ENCODE measurements at places on chromosomes 1 and 21. TPM values are rescaled to one million over a fixed set of nuclear protein-coding genes. Genes with fewer than 3 reads are reported as not detected.

KCNA3 gene
- 1.8 TPM for total RNA-seq

SPRR4 gene
- not detected for total RNA-seq

NID1 gene
- total RNA-seq: 156 TPM

APCS gene
- total RNA-seq: not detected

COL8A2 gene
- 3.7 TPM for total RNA-seq

CTSS gene
- total RNA-seq: 46.1 TPM

SAMSN1 gene
- total RNA-seq: 6.2 TPM

GIPC2 gene
- 7.5 TPM for total RNA-seq

KCNN3 gene
- total RNA-seq: 5.3 TPM

BRINP2 gene
- 0.35 TPM for total RNA-seq

KIF2C gene
- total RNA-seq: 13.3 TPM

VTCN1 gene
- total RNA-seq: 17.2 TPM

AZIN2 gene
- 15.0 TPM for total RNA-seq

RGS7 gene
- 5.0 TPM for total RNA-seq

MECR gene
- 20.2 TPM for total RNA-seq

HOOK1 gene
- 26.1 TPM for total RNA-seq

EXOC8 gene
- total RNA-seq: 14.6 TPM

SMIM11 gene
- 19.6 TPM for total RNA-seq

AMY1A gene
- total RNA-seq: not detected

FCGR2B gene
- total RNA-seq: 5.3 TPM

NIBAN1 gene
- 16.3 TPM for total RNA-seq

TMEM52 gene
- total RNA-seq: 16.1 TPM

CHAF1B gene
- 4.7 TPM for total RNA-seq

HSPB7 gene
- total RNA-seq: 7.3 TPM

ALDH9A1 gene
- total RNA-seq: 69.9 TPM

SLC45A3 gene
- 10.2 TPM for total RNA-seq

NOS1AP gene
- 5.3 TPM for total RNA-seq

CFHR2 gene
- not detected for total RNA-seq

OLFML3 gene
- total RNA-seq: 102 TPM

AK5 gene
- total RNA-seq: 3.6 TPM

MAP3K21 gene
- 21.0 TPM for total RNA-seq

MFN2 gene
- total RNA-seq: 47.3 TPM

LRRC7 gene
- total RNA-seq: 9.9 TPM

LIPI gene
- total RNA-seq: not detected

PLA2G5 gene
- not detected for total RNA-seq

ZFYVE9 gene
- total RNA-seq: 42.1 TPM
